ENCODE measurements at places on chromosomes 5 and 9.

- no peak for DNase-seq
Observed at GRCh38 chr5:168833936-168834335, 254.8 kb upstream of the PANK3 start.

- no peak for DNase-seq
Observed at GRCh38 chr5:171139227-171139626, 169.8 kb upstream of the TLX3 start.

GRCh38 chr5:38799556-38800377, 46.0 kb upstream of the OSMR start:
- DNase-seq: peak; percentile 58

DNA sequence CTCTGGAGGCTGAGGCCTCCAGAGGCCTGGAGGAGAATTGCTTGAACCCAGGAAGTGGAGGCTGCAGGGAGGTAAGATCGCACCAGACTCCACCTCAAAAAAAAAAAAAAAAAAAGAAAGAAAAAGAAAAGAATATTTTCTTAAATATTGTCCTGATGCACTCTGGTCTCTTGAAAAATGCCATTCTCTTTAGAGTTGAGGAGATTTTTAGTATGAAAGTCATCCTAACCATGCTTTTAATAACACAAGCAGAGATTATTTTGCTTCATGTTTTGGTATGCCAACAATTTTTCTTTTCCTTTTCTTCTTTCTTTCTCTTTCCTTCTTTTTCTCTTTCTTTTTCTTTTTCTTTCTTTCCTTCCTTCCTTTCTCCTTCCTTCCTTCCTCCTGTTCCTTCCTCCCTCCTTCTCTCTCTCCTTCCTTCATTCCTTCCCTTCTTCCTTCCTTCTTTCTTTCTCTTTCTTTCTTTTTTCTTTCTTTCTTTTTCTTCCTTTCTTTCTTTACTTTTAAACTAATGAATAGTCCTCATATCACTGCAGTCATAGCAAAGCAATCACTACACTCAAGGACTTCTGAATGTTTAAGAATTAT, 116.9 kb upstream of the CCNH start:
- no peak for DNase-seq

DNA sequence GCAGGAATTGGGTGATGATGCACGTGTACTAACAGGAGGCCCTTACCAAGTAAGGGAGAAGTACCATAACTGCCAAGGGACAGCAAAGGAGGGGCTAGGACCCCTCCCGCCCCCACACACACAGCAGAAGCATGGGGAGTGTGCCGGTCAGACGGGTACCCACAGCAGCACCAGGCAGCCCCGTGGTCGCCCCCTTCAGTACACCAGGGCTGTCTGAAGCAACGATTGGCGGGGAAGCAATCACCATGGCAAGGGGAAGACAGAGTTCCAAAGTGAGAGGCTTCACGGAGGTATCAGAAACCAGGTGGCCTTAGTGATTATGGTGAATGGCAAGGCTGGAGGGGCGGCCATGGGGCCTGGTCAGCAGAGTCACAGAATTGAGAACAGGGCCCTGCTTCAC, 72.2 kb downstream of the CAMSAP1 start:
- peak; percentile 10 for DNase-seq

DNA sequence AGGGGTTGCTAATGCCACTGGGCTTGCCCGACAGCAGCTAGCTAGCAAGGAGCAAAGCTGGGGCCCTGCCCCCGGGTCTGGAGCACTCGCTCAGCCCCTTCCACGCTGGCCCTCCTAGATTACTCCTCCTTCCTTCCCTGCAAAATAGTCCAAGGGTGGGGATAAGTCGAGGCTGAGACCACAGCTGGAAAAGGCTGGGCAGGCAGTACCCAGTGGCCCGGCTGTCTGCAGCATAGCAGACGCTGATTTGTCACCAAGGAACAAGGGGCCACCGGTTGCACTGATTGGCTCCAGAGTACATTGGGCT, 73.9 kb downstream of the ADAMTS2 start:
- no peak for DNase-seq

DNA sequence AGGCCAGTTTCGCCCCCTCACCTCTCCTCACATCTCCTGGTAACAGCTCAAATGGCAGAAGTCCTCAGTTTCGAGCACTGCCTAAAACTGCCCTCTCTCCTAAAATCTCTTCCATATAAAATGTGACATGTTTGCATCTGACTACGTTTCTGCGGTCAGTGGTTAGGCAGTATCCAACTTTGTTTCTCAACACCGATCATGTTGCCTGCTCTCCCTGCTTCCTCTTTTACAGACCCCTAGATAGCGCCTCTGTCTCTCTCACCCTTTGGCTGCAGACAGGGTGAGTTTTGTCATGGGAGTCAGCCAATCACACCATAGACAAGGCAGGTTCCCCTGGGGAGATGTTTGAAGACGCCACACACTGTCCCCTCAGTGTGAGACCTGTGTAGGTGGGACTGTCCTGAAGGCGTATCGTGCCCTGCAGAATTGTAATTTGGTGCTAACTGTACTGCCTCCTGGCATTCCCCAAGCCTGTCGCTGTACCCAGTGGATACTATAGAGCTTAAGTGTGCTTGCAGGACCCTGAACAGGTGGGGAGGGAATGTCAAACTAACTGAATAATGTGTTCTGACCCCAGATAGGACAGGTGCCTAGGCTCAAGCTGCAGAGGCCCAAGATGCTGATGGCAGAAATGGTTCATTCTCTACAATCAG, 1.1 kb downstream of the HEXB start:
- no peak for DNase-seq

DNA sequence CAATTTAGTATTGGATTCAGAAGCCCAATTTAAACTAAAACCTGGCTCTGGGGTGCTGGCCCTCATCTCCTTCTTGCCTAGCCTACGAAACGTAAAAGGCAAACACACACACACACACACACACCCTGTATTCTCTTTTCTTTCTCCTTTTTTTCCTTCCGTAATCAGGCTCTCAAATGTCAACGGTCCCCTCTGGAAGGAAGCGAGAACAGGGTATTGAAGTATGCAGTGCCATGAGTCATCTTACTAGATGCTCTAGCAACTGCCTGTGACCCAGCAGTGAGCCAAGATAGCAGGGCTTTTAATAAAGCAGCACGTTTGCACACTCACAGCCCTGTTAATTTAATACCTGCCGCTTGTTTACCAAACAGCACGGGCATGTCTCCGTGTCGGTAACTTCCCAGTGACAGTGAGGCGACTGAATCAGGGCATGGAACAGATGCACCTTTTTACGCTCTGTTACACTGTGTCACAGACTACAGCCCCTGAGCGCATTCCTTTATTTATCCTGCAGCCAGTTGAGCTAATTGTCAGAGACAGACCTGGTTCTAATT, 243.8 kb downstream of the BNC2 start:
- peak; percentile 8 for DNase-seq

DNA sequence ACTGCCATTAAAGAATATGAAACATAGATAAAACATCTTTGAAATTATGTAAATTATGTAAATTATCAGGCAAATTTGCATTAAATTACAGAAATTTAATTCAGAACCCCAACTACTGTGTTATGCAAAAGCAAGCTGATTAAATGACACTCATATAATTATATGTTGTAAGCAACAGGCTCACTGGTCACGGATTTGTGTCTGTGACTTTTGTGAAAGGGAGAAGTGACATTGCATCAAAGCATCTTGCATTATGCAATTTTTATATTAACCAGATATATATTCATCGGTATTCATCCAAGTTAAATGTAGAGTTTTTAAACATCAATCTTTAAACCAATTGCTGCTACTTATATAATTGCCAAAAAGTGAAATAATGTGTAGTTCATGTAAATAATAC, 13.0 kb upstream of the GLIPR2 start:
- DNase-seq: no peak

GRCh38 chr5:35466746-35467145, 150.9 kb upstream of the SPEF2 start:
- no peak for DNase-seq

DNA sequence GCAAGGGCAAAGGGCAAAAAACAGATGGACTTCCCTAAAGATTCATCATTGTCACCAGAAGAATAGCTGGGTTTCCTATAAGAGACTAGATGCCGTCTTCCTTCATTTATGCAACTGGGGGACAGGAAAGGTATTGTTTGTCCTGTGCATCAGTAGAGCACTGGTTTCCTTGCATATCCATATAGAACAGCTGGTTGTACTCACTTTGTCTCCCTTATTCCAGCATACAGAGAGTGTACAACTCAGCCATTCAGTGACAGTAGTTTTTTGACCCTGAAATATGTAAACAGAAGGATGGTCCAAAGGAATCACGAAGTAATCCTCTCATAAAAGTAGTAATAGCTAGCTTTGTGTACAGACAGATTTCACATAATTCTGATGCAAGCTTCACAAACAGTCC, 22.5 kb upstream of the MAST4 start:
- no peak for DNase-seq

- DNase-seq: no peak
Observed at GRCh38 chr5:122101636-122102285, 23.7 kb upstream of the LOX start.

- DNase-seq: no peak
Observed at GRCh38 chr5:4275232-4275631, 679.6 kb downstream of the IRX1 start.

GRCh38 chr9:132776268-132776667, 101.8 kb downstream of the AK8 start:
- DNase-seq: no peak

- DNase-seq: no peak
Observed at GRCh38 chr5:67306965-67307607, 110.5 kb upstream of the CD180 start.

GRCh38 chr5:102996011-102996575, 123.8 kb downstream of the GIN1 start:
- DNase-seq: no peak

DNA sequence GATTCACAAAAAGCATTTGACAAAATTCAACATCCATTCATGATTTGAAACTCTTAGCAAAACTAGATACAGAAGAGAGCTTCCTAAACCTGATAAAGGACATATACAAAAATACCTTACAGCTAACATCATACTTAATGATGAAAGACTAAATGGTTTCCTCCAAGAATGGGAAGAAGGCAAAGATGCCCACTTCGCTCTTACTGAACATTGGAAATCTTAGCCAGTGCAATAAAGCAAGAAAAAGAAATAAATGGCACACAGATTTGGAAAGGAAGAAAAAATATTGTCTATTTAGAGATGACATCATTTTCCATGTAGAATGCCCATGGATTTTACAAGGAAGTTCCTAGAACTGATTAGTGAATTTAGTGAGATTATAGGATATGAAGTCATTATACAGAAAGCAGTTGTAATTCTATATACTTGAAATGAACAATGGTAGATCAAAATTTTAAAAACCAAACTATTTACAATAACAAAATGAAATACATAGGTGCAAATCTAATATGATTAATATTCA, 64.4 kb downstream of the NAA35 start:
- no peak for DNase-seq

DNA sequence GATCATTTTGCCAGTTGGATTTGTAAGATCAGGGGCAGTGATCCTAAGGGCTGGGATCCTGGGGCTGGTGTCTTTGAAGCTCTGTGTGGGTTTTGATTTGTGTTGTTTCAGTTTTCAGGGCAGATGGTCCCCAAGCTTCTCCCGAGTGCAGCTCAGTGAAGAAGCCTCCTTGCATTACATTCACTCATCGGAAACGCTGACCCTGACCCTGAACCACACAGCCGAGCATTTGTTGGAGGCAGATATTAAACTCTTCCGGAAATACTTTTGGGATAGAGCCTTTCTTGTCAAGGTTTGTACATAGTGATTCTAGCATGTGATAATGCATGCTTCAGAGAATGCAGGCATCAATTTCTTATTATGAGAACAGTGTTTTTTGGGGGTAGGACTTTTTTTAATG, 150.4 kb downstream of the ARHGEF28 start:
- DNase-seq: no peak

DNA sequence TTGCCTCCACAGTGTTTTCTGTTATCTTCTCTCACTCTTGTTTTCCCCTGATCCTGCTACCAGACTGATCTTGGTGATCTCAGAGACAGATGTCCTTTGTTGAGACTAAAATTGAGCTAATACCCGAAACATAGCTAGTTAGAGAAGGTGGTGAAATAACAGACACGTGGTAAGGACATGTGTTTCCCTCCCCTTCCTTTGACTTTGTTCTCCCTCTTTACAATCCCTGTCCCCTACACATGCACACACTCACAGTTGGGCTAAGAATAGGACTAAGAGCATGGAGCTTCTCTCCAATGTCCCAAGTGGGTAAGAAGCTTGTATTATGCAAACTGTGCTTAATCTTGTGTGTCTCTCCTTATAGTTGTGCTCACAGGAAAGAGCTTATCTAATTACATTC, 1603.0 kb upstream of the C9orf72 start:
- peak; percentile 13 for DNase-seq

DNA sequence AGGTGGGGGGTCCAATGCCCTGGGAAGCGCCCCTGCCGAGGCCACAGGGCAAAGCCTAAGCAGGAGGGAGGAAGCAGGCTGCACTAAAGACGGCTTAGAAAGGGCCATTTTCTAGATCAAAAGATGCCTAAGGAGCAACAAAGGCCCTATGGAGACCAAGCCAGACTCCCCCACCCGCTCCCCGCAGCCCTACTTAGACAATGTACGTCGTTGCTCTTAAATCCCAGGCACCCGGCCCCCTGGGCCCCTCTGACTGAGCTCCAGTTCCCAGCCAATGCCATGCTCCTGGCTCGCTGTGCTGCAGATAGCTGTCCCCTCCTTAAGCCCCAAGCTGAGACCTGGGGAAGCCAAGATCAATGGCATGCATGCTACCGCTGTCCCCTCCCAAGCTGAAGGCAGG, 10.3 kb downstream of the IPPK start:
- peak; percentile 73 for DNase-seq

GRCh38 chr9:70589571-70590314, 175.3 kb upstream of the KLF9 start:
- DNase-seq: peak; percentile 79

- no peak for DNase-seq
Observed at GRCh38 chr9:16825331-16825725, 45.1 kb downstream of the BNC2 start.

DNA sequence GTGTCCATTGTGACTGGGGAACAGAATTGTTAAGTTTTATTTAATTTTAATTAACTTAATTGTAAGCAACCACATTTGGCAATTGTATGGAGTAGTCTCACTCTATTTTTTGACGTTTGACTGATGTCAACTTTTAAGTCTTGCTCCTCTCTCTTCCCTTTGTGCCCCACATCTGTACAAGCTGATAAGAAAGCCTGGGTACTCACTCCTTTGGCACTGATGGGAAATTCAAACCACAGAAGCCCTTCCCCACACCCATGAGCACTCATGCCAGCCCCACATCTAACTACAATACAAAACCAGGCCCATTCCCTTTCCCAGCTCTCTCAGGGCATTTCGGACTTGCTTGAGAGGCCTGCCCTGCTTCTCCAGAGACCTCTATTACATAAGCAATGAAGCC, 451.5 kb upstream of the KIF2A start:
- DNase-seq: no peak

GRCh38 chr5:56026863-56027300, 32.1 kb upstream of the IL6ST start:
- peak; percentile 97 for DNase-seq

- DNase-seq: peak; percentile 74
Observed at GRCh38 chr9:129505270-129505902, 115.5 kb downstream of the C9orf50 start.

GRCh38 chr9:69047371-69047770, 11.8 kb downstream of the FXN start:
- peak; percentile 92 for DNase-seq

- DNase-seq: no peak
Observed at GRCh38 chr9:573691-574410, 267.6 kb upstream of the DMRT1 start.

GRCh38 chr5:139495638-139496435, 13.3 kb upstream of the STING1 start:
- DNase-seq: peak; percentile 31

GRCh38 chr9:19057033-19057432, 7.8 kb downstream of the RRAGA start:
- DNase-seq: no peak

GRCh38 chr5:956941-957747, 51.5 kb upstream of the NKD2 start:
- peak; percentile 98 for DNase-seq
